Mesothelial cell of epicardium (in vitro differentiated cells): ENCODE measurements at places on chromosomes 1 and 21.

DNA sequence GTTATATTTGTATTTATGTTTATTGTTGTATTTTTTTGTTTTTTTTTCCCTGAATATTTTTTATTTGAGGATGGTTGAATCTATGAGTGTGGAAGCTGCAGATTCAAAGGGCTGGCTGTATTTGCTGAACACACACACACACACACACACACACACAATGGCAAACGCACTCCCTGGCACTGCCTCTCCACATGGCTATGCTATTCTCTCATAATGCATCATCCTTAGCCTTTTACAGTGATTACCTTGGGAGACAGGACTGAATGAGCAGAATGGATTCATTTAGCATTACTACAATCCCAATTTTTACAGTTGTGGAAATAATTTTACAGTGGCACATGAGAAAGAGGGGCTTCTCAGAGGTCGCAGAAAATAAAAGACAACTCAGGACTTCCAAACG lies 390.1 kb downstream of the PCP4 start:
- no peak for DNase-seq

DNA sequence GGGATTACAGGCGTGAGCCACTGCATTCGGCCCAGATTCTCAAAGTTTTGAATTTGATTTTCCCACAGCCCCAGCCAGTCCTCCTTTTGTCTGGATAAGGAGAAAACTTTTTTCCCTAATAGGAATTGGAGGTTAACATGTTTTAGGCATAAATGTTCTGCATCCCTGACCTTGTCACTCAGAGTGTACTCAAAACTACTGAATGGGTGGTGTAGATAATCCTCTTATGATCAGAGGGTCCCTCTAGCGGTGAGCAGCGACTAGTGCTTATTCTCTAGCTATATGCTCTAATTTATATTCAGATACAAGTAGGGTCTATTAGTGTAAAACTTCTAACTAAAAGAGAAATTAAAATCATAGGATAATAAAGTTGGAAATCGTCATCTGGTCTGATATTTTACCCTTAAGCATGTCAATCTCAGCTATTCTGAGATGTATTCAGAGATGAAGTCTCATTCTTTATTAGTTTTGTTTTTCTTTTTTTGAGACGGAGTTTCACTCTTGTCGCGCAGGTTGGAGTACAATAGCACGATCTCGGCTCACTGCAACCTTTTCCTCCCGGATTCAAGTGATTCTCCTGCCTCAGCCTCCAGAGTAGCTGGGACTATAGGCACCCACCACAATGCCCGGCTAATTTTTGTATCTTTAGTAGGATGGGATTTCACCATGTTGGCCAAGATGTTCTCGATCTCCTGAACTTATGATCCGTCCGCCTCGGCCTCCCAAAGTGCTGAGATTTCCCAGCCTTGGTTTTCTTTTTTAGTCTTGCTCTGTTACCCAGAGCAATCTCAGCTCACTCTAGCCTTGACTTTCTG lies 2.7 kb upstream of the PSMD4 start:
- DNase-seq: no peak

GRCh38 chr1:201190005-201190404 lies 619 bp upstream of the IGFN1 start:
- no peak for DNase-seq

DNA sequence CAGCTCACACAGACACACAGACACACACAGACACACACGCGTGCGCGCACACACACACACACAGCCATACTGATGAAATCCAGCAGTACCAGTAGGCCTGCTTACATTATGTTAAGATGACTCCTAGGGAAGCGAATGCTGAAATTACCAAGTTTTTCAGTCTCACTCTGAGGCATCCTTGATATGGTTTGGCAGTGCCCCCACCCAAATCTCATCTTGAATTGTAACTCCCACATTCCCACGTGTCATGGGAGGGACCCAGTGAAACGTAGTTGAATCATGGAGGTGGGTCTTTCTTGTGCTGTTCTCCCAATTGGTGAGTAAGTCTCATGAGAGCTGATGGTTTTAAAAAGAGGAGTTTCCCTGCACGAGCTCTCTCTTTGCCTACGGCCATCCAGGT lies 64.1 kb downstream of the TIAM1 start:
- DNase-seq: no peak
